CD4-positive, alpha-beta T cell treated with Interleukin-17A for 4 hours (primary cell): ENCODE measurements at places on chromosomes 16 and 17.

- no peak for DNase-seq
Observed at GRCh38 chr16:30543067-30543466, 8.4 kb upstream of the ZNF747 start.

DNA sequence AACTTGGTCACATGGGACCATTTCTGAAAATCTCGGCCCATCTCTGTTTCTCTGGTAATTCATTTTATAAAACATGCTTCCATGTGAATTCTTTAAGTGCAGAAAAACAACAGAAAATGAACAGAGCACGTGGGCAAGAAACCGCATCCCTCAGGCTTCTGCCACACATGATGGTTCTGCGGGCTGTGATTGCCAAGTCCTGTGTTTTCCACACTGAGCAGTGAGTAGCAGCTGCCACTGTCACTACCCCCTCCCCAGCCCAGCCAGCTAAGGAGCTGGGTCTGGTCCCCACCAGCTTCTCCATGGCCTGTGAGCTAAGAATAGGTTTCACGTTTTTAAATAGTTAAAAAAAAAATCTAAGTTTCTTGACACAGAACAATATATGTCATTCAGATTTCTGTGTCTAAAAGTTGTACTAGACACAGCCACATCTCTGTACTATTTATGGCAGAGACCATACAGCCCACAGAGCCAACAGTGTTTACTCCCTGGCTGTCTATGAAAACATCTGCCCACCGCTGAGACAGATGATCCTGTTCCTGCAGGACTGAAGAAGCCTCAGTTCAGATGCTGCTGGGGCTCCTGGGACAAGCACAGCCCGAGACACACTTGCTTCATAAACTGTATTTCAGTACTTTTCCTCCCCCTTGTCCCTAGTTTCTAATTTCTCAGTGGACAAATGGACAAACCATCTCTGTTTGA lies 41.5 kb downstream of the USP22 start:
- DNase-seq: no peak

DNA sequence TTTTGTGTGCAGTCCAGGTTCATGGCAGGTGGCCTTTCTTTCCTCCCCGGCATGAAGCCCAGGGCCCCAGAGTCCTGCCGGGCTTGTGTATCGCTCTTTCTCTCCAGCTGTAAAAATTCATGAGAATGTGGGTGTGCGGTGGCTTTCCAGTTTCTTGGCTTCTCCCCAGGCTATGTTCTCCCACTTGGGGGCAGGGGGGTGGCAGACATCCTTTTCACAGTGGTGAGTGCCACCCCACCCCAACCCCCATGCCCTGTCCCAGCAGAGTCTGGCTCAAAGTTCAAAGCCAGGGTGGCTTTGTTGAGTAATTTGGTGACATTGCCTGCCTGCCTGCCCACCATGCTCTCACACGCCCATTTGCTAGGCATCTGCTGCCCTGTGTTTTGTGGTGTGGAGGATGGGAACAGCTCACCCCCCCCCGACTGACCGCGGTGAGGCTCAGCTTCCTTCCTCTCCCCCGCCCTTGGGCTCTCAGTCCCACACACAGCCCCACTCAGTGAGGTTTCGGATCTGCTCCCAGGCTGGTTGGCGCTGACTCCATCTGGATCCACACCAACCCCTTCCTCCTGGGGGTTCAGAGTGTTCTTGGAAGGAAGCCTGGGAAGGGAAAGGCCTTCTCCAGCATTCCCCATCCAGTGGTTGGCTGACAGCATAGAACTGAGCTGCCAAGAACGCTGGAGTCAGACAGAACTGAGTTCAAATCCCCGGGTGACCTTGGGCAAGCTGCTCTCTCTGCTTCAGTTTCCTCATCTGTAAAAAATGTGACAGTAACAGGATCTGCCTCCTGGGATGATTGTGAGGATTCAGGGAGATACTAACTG lies 36.0 kb downstream of the CHD9 start:
- DNase-seq: no peak

- no peak for DNase-seq
Observed at GRCh38 chr17:76276069-76276431, 10.9 kb downstream of the UBALD2 start.
